Mammary epithelial cell (primary cell): ENCODE measurements at places on chromosomes 3 and 15.

- peak; percentile 60 for DNase-seq
These were observed at the start of gene GALNT15 for GRCh38 chr3:16174389-16174788. TSS of gene GALNT15 (plus strand) at chr3:16174680. CDS start at chr3:16175152, 472 bp downstream.

- no peak for DNase-seq
These were observed 17.0 kb downstream of the ACAP2 start for GRCh38 chr3:195425849-195426248.

GRCh38 chr3:127535106-127535785, 55.3 kb downstream of the TPRA1 start:
- DNase-seq = no peak

DNA sequence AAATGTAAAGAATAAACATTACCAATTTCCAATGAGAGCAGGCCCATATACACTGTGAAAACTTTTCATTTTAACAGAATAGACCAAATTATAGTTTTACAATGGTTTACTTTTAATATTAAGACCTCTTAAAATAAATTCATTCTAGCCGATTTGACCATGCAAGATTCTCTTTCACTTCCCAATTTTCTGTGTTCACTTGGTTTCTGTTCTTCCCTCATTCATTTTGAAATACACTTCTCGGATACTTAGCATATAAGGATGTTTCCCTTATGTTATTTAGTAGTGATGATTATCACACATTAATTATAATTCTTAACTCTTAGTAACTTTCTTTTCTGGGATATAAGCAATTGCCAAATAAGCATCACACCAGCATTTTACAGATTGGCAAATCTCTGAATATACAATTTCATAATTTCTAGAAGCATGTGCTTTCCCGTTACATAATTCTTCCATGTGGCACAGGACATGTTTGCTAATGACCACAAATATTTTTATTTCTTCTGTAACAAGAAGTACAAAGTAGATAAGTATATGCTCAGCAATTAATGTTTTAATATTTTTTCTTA, 13.9 kb downstream of the OR5H15 start:
- no peak for DNase-seq

GRCh38 chr15:23566071-23566554, 639 bp downstream of the MKRN3 start:
- DNase-seq = no peak

GRCh38 chr3:68172039-68172438, 517.6 kb upstream of the SUCLG2 start:
- no peak for DNase-seq

DNA sequence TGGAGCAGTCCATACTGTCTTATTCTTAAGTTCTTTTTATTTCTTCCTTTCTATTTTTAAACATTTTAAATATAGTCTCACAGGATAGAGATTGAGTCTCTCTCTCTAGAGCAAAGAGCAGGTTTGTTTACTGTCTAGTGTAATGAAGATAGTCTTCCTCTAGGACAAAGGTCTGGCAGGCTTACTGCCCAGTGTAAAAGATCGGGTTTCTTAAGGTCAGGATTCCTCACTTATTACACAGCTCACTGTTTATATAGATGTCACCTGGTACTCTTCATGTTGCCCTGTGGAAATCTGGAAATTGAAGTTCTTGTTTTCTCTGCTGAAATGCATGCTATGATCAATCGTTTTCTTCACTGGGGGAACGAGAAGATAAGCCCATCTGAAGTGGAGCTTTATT, 76.0 kb downstream of the ZBBX start:
- DNase-seq = no peak

GRCh38 chr3:63967675-63968611, 55.4 kb downstream of the PSMD6 start:
- DNase-seq = peak; percentile 23

GRCh38 chr3:194607592-194608389, 25.4 kb downstream of the TMEM44 start:
- DNase-seq = no peak

DNA sequence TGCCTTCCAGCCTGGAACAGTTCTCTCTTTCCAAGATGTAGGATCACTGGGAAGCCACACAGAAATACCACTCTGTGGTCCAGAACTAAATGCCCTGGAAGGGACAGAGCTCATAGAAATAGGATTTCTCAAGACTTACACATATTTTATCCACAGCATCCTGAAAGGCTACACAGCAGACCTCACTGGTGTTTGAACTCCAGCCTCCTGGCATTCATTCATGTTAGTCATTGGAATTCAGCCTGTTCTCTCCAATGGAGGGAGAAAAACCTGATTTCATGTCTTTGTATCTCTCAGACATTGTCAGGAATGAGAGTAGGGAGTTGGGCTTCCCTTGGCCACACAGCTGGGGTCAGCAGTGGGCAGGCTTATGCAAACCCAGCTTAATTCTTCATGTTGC, 121.1 kb upstream of the PPP2R3A start:
- DNase-seq = no peak

DNA sequence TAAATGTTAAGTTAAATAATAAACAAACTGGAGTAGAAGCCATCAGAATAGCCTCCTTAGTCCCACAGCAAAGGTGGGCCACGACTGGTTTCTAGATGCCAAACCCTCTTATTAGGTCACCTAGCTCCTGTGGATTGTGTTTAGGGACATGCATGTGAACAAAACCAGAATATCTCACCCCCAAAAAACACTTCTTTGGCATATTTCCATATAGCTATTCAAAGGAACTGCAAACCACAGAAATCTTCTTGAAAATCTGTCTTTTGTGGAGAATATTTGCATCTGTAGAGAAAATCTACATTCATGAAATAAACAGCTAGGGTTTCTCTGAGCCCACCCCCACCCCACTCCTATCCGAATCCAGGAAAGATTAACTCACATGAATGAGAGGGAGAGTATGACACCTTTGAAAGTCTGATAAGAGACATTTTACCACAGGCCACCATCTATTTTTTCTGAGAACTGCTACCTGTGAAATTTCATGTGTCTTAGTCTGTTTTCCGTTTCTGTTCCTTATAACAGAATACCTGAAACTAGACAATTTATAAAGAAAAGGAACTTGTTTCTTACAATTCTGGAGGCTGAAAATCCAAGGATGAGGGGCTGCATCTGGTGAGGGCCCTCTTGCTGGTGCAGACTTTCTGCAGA, 159.4 kb downstream of the NEK10 start:
- no peak for DNase-seq

- DNase-seq = peak; percentile 77
These were observed 34.6 kb upstream of the CMSS1 start for GRCh38 chr3:99783011-99783573.

DNA sequence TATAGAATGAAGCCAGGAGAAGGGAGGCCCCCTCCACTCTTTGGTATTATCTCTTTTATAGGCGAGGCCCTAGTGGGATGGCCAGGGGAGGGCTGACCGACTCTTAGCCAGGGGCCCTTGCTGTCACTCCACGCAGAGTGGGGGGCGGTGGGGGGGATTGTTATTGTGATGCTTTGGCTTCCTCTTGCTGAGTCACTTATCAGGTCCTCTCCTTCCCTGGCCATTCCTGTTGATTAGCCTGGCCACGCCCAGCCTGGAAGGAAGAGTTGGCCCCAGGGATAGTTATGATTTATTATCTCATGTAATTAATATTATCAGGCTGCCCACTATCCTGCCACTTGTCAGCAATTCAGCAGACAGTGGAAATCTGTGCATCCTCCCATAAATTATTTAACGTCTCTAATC, 25.5 kb upstream of the SKOR1 start:
- no peak for DNase-seq

- DNase-seq = no peak
These were observed 185.5 kb upstream of the KCNMB2 start for GRCh38 chr3:178350763-178351162.

DNA sequence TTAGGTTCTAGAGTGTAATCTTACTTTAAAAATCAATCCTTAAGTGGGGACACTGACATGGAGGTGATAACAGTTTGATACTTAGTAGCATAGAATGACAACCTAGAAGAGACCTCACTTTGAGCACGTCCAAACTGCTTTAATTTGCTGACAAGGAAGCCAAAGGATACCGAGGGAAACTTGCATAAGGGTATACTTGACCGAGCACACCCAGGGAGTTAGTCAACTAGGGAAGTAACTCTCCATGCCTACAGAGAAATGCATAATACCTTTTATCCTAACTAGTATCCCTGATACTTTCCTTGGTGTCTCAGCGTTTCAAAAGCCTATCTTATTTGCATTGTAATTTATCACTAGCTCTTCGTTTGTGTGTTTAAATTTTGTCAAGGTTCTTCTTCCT, 5.5 kb upstream of the TPRG1 start:
- no peak for DNase-seq

DNA sequence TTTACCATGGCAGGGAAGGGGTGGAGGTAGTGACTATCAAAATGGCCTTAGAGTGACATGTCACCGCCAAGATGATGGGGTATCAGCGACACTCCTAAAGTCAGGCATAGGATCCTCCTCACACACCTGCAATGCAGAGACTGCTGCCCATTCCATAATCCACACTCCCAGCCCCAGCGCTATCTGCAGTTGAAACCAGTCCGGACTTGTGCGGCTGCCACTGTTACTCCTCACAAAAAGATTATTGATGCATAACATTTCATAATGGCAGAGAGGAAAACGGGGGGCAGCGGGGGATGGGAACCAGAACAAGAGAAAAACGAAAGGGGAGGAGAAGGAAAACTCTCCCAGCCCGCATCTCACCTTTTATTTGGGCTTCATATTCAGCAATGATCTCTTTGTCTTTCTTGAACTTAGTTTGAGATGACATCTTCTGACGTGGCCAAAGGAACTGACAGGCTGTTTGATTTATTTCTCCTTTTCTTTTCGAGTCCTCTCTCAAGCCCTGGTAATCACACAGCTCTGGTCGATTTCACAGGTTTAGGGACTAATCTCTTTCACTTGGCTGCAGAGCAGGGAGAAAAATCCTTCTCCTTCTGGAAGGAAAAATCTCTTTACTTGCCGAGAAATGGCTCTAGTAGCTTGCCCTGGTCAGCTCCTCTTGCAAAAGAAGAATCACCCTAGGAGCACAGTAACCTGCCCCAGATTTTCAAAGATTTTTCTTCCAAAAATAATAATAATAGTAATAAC, 749 bp downstream of the SRGAP3 start:
- DNase-seq = peak; percentile 77

- no peak for DNase-seq
These were observed 110.5 kb downstream of the NR2F2 start for GRCh38 chr15:96440978-96441377.

GRCh38 chr15:99929266-99929665, 196.0 kb upstream of the LYSMD4 start:
- DNase-seq = no peak

GRCh38 chr3:196558476-196558875, 9.9 kb downstream of the WDR53 start:
- DNase-seq = no peak

GRCh38 chr15:49815526-49815925, 194.7 kb downstream of the DTWD1 start:
- DNase-seq = no peak

- DNase-seq = no peak
These were observed 67.1 kb upstream of the AKAP13 start for GRCh38 chr15:85313339-85313738.

DNA sequence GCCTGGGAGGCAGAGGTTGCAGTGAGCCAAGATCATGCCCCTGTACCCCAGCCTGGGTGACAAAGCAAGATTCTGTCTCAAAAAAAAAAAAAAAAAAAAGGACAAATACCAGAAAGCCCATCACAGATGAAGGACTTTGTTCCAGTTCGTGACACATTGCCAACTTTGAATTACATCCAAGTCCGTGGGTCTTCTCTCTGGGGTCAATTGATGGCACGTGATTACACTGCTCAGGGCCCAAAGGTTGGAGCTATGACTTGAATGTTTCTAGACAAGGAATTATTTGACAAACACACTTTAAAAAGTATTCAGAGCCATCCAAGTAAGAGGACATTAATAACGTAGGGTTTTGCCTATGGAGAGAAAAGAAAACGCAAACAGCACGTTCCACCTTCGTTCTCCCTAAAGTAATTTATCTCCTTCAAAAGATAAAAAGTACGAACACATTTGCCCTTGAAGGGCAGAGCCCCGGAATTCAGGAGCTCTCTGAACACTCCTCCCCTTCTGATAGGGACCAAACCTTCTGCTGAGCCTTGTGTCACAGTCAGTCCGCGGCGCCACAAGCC, 31.3 kb upstream of the ST3GAL6 start:
- DNase-seq = no peak

DNA sequence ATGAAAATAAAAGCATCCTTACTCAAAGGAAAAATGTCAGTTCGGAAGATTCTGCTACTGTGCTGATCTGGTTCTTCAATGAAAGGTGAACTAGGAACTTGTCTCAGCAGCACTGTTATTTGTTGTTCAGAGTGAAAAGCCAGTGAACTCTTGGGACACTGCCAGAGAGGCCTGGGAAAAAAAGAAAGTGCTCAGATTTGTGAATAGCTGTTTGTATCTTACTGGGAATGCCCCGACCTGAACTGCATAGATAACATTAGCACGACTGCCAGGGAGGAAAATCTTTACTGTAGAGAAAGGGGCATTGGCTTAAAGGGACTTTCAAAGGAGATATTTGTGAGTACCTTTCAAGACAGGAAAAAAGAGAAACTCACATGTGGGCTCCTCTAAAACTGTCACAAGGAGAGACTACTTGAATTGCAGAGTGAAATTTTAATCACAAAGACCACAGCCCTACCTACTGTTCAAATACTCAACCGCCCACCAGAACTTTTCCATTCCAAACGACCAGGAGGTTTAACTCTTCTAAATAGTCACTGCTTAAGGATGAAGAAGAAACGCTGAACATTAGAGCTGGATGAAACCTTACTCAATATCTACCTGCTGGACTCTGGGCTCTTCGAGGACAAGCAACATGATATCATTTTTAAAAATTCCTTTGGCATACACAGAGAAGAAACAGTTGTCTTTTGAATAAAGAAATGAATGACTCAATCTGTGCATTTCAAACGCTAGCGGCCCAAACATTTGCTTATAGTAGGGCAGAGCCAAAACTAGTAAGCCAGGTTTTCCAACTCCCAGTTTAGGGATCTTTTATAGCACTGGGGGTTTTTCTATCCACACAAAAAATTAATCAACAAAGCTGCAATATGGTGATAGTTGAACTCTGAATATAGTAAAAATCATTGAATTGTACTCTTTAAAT, 13.4 kb downstream of the TAMM41 start:
- DNase-seq = no peak
